ENCODE measurements at places on chromosomes 7 and 10.

GRCh38 chr7:33754933-33755928, 150.1 kb upstream of the BMPER start:
- DNase-seq, result peak; percentile 47

DNA sequence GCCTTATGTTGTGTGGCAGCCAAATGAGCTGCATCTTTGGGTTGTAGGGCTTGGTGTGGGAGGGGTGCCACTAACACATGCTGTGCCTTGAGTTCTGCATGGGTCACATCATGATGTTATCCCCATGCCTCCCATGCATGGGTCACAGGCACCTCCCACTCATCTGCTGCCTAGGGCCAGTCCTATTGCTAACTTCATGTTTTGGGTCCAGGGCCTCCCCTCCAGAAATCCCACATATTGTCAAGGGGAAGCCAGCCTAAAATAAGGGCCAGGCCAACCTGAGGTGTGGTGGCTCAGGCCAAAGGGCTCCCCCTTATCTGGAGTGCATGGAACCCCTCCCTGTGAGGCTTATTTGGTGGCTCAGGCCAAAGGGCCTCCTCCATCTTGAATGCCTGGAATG, 299.0 kb downstream of the RPS24 start:
- DNase-seq, result no peak

GRCh38 chr10:12420530-12421120, 71.3 kb downstream of the CAMK1D start:
- DNase-seq, result no peak

- no peak for DNase-seq
These were observed 268.3 kb downstream of the SNX13 start for GRCh38 chr7:17671956-17672355.

- DNase-seq, result peak; percentile 11
These were observed 10.9 kb downstream of the TECPR1 start for GRCh38 chr7:98240961-98241673.

GRCh38 chr7:41756650-41757182, 53.8 kb upstream of the INHBA start:
- no peak for DNase-seq

GRCh38 chr7:117008886-117009531, 55.7 kb downstream of the ST7 start:
- peak; percentile 89 for DNase-seq

DNA sequence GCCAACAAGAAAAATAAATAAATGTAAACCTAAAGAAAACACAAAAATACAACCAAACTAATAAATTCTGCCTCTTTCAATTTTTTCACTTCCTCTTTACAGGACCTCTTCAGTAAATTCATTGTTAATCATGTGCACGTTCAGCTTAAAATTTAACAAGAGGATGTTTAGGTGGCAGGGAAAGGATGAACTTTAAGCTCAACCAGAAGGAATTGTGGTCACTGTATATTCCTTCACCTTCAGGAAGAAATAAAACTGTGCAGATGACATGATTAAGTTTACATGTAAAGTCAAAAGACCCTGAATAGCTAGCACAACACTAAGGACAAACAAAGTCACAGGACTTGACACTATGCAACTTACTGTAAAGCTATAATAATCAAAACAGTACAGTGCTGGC, 33.0 kb downstream of the KIF5B start:
- DNase-seq, result no peak

Data from RPMI7951 (cell line).